ENCODE measurements at places on chromosomes 13 and 19. TPM values are rescaled to one million over a fixed set of nuclear protein-coding genes. Genes with fewer than 3 reads are reported as not detected.

Gene SIGLEC8
- not detected for total RNA-seq

Gene STAP2
- total RNA-seq, result 36.4 TPM

Gene ZNF625
- 12.0 TPM for total RNA-seq

Gene KIR2DL3
- not detected for total RNA-seq

Gene ZFP28
- total RNA-seq, result 5.7 TPM

Gene UBE2L5
- not detected for total RNA-seq

Gene LYPD3
- 1.1 TPM for total RNA-seq

Gene IFNL1
- not detected for total RNA-seq

Gene PDE4C
- not detected for total RNA-seq

Gene KLF12
- 6.9 TPM for total RNA-seq

Gene CRX
- total RNA-seq, result not detected

Gene CEACAM20
- total RNA-seq, result not detected

Gene ZNF546
- total RNA-seq, result 2.9 TPM

Gene FGF22
- total RNA-seq, result 0.11 TPM

Gene CNN1
- total RNA-seq, result under 0.01 TPM

Data from dermis lymphatic vessel endothelial cell (primary cell).